ENCODE measurements at places on chromosomes 13 and 19. TPM values are rescaled to one million over a fixed set of nuclear protein-coding genes. Genes with fewer than 3 reads are reported as not detected.

DNA sequence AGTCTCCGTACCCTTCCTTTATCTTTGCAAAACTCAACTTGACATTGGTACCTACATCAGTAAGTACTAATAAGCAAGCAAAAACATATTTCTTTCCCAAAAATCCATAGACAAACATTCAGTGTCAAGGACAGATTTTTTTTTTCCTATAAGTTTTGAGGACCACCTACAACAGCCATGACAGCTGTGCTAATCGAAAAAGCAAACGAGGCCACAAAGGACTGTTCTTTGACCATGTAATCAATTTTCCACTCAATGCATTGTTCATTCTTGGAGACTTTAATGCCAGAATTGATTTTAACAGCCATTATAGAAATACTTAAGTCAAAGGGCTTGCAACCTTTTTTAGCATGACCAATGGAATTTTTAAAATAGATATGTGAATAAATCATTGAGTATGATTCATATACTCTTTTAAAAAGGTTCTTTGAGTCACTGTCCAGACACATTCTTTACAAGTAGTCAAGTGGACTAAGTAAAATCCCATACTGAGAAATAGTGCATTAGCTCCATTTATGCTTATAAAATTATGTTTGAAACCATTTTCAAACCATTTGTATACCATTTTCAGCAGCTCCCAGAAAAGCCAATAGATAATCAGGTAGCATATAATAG, 323.9 kb downstream of the MZT1 start:
- peaks cover 17% of the 10 kb centered on the region for H3K4me1 ChIP-seq
- no peak overlapping the region for H3K27ac ChIP-seq
- no peak overlapping the region for H3K4me3 ChIP-seq
- no peaks in the 10 kb centered on the region for H3K27me3 ChIP-seq
- no peak for DNase-seq

DNA sequence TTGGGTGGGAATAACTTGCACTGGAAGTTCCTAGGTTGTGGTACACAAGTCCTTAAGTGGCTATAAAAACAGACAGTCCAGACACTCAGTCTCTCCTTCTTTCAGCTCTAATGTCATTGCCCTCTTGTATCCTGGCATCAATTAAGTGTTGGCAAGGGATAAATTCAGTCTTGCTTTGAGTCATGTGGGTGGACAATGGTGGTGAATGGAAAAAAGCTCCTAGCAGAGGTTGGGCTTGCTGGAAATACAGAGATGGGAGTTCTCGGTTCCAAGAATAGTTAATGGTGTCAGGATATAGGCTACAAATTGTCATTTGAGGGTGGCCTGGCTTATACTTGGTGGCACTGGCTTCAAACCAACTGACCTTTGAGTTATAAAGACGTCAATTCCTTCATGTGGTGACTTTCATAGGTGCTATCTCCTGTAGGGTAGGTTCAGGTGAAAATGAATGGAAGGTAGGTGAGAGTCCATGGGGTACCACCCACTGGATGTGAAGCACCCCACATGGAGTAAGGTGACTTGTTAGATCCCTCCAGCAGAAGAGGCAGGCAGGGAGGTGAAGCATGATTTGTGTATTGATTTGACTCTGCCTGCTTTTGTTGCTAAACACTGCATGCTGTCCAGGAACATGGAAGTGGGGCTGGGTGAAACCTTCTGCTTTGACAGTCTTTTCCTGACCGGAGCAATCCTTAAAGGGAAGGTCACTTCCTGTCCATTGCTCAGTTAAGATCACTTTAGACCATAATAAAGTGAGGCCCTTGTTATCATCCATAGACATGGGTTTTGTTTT, 102.0 kb downstream of the LACC1 start:
- no peak overlapping the region for H3K4me3 ChIP-seq
- no peaks in the 10 kb centered on the region for H3K4me1 ChIP-seq
- H3K27ac ChIP-seq: no peak overlapping the region
- DNase-seq: no peak

- DNase-seq: no peak
- H3K36me3 ChIP-seq: peaks cover 12% of the 10 kb centered on the region
- H3K4me1 ChIP-seq: peaks cover 44% of the 10 kb centered on the region
- H3K27me3 ChIP-seq: peaks cover 6% of the 10 kb centered on the region
- no peak overlapping the region for H3K4me3 ChIP-seq
These were observed 661 bp upstream of the BABAM1 start for GRCh38 chr19:17266589-17266974.

GRCh38 chr13:39956036-39956435, 300.6 kb downstream of the COG6 start:
- no peaks in the 10 kb centered on the region for H3K36me3 ChIP-seq
- no peak overlapping the region for H3K4me3 ChIP-seq
- no peak overlapping the region for H3K27ac ChIP-seq
- no peaks in the 10 kb centered on the region for H3K4me1 ChIP-seq

GRCh38 chr19:12802267-12803106, 618 bp downstream of the THSD8 start:
- peaks cover 32% of the 10 kb centered on the region for H3K4me1 ChIP-seq
- DNase-seq: no peak
- H3K27ac ChIP-seq: peak overlapping the region; percentile 92
- peaks cover 1% of the 10 kb centered on the region for H3K36me3 ChIP-seq

GRCh38 chr19:49807904-49808675, 5.0 kb downstream of the FUZ start:
- H3K4me3 ChIP-seq: no peak overlapping the region
- peaks cover 8% of the 10 kb centered on the region for H3K36me3 ChIP-seq
- no peak overlapping the region for H3K27ac ChIP-seq
- no peaks in the 10 kb centered on the region for H3K27me3 ChIP-seq

GRCh38 chr13:27699952-27700351, 78.3 kb downstream of the POLR1D start:
- H3K4me1 ChIP-seq: no peaks in the 10 kb centered on the region
- H3K27me3 ChIP-seq: no peaks in the 10 kb centered on the region
- no peak overlapping the region for H3K27ac ChIP-seq
- H3K4me3 ChIP-seq: no peak overlapping the region
- no peaks in the 10 kb centered on the region for H3K36me3 ChIP-seq

GRCh38 chr19:52658595-52658994, 20.4 kb upstream of the ZNF83 start:
- H3K27me3 ChIP-seq: no peaks in the 10 kb centered on the region
- peaks cover 16% of the 10 kb centered on the region for H3K4me1 ChIP-seq
- H3K27ac ChIP-seq: peak overlapping the region; percentile 50
- no peak overlapping the region for H3K4me3 ChIP-seq

DNA sequence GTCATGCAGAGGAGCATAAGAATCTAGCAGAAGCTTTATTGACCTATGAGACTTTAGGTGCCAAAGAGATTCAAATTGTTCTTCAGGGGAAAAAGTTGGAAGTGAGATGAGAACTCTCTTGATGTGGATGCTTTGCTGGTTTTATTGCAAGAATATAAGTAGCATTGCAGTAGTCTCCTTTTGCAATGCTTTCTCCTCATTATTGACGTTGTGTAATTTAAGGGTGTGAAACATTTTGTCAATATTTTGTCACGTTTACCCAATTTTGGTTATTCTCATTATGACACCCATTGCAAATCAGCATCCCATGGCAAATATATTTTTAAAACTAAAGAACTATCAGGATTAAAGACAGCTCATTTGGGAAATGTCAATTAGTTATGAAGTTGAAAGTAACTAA, 11.9 kb upstream of the LILRB5 start:
- H3K36me3 ChIP-seq: no peaks in the 10 kb centered on the region
- DNase-seq: no peak
- H3K27ac ChIP-seq: no peak overlapping the region
- H3K4me1 ChIP-seq: no peaks in the 10 kb centered on the region
- H3K4me3 ChIP-seq: no peak overlapping the region

- no peak for DNase-seq
- no peak overlapping the region for H3K4me3 ChIP-seq
- no peaks in the 10 kb centered on the region for H3K4me1 ChIP-seq
- no peaks in the 10 kb centered on the region for H3K36me3 ChIP-seq
These were observed 534.7 kb downstream of the KLF12 start for GRCh38 chr13:73599232-73600128.

DNA sequence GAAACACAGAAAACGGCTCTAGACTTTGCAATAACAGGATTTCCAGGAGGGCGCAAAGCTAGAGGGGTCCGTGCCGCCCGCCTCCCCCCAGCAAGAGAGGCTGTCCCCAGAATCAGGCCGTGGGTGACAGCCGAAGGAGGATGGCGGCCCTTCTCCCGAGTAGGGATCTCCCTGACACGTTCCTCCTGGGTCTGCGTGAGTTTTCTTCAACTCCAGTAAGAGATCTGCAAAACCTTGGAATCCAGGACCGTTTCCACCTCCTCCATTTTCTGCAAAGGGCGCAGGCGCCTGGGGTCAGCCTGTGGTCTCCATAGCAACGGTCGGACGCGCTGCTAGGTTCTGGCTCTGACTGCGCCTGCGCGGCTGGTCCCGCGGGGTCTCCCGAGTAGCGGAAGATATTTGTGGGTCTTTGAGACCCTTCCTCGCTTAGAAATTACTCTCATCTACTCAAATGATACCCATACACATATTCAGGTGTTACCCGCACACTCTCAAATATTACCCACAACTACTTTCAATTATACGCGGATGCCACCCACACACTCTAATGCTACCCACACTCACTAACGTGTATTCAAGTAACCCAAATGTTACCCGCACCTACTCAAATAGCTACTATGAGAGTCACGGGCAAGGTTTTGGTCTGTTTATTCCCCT, 2.1 kb downstream of the PNMA8C start:
- H3K27ac ChIP-seq: peak overlapping the region; percentile 20
- peak; percentile 71 for DNase-seq
- no peaks in the 10 kb centered on the region for H3K36me3 ChIP-seq
- no peaks in the 10 kb centered on the region for H3K27me3 ChIP-seq

DNA sequence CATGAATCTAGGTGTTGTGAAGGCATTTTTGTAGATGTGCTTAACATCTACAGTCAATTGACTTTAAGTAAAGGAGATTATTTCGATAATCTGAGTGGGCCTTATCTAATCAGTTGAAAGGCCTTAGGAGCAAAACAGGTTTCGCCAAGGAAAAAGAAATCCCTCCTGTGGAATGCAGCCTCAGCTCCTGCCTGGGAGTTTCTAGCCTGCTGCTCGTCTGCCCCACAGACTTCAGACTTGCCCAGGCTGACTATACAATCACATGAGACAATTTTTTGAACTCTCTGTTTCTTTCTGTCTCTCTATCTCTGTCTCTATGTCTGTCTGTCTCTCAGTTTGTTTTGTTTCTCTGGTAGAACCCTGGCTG, 312.5 kb downstream of the OLFM4 start:
- no peaks in the 10 kb centered on the region for H3K4me1 ChIP-seq
- no peaks in the 10 kb centered on the region for H3K36me3 ChIP-seq
- no peak for DNase-seq

DNA sequence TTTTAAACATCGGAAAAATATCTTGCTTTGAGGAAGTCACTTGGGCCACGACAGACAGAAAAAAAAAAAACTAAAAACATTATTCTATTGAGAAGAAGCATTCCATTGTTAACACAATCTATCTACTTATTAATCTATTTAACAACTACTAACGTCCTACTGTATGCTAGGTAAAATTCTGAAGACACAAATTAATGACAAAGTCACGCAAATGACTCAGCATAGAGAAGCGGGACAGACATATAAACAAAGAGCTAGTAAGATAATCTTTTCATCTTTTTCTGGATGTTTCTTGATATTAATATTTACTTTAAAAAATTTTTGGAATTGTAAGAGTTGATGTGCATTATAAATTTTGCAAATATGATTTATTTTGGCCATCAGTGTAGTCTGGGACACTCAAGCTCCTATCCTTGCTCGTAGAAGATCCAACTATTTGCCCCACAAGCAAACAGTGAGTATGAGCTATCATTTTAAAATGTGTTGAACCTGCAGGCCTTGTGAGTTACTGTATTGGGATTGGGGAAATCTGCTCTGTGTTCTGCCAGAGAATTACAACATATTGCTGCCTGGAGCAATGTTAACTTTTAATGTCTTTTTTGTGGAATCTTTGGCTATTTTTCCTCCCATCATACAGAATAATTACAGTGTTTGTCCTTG, 109.1 kb downstream of the PCDH9 start:
- no peaks in the 10 kb centered on the region for H3K36me3 ChIP-seq
- no peak overlapping the region for H3K27ac ChIP-seq
- DNase-seq: no peak
- H3K4me1 ChIP-seq: no peaks in the 10 kb centered on the region
- H3K4me3 ChIP-seq: no peak overlapping the region

DNA sequence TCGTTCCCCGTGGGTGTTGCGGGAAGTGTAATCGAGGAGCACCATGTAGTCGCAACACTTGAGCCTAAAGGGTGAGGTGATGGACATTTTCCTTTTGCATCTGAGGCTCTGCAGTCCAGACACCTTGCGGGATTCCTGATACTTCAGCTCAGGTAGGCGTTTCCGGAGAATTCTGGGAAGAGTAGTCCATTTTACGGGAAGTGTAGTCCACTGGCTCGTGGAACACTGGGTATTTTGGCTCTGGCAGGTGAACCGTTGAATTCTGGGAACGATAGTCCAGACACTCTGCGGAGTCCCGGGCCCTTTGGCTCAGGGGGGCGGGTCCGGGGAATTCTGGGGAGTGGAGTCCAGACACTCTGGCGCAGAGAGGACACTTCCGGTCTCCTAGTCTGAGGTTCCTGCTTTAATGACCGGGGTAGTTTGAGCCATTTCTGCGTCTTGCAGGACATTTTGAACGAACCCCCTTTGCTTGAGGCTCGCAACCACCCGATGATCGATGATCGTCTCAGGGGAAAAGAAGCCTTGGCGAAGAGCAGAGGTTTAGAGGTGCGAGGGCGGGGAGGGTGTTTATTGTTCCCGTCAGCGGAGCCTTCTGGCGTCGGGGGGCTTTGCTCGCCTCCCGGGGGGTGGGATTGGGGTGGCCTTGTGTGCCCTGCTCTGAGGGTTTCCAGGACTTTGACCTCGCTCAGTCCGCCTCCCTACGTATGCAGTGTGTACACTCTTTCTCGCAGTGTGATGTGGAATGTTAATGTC, at the start of gene ZNF223:
Gene ZNF223, plus strand, starts transcription at position 387 of the 753 bp plus-strand sequence. CDS start 3,141 bp downstream, outside the sequence.
- peak within 1 kb of the TSS; percentile 89 for H3K27ac ChIP-seq
- 0 out of 2 replicates have a peak, but pooled peaks cover 1% of the 10 kb centered on the region for H3K36me3 ChIP-seq
- no peaks in the 10 kb centered on the region for H3K27me3 ChIP-seq

- no peak for DNase-seq
- no peaks in the 10 kb centered on the region for H3K27me3 ChIP-seq
- H3K36me3 ChIP-seq: no peaks in the 10 kb centered on the region
- H3K4me1 ChIP-seq: no peaks in the 10 kb centered on the region
- H3K27ac ChIP-seq: no peak overlapping the region
- no peak overlapping the region for H3K4me3 ChIP-seq
These were observed 216.8 kb downstream of the DIAPH3 start for GRCh38 chr13:59946944-59947343.

GRCh38 chr13:44220948-44221347, 152.7 kb upstream of the SERP2 start:
- DNase-seq: no peak
- H3K4me1 ChIP-seq: no peaks in the 10 kb centered on the region
- H3K27me3 ChIP-seq: peaks cover 22% of the 10 kb centered on the region

The PLPP2 gene
- total RNA-seq: not detected

The CPAMD8 gene
- total RNA-seq: 0.29 TPM

The ATP4B gene
- total RNA-seq: not detected

The S1PR2 gene
- total RNA-seq: 0.93 TPM

The USHBP1 gene
- total RNA-seq: 0.13 TPM

The EDNRB gene
- total RNA-seq: not detected

The LILRB3 gene
- total RNA-seq: not detected

The GGACT gene
- 1.9 TPM for total RNA-seq

The CACNA1A gene
- not detected for total RNA-seq

All from HepG2 (cell line).